Activated T-helper 17 cell treated with anti-CD3 and anti-CD28 coated beads, Interleukin-2, amount 50 U/mL, for 72 hours (primary cell): ENCODE measurements at places on chromosomes 5 and 9.

DNA sequence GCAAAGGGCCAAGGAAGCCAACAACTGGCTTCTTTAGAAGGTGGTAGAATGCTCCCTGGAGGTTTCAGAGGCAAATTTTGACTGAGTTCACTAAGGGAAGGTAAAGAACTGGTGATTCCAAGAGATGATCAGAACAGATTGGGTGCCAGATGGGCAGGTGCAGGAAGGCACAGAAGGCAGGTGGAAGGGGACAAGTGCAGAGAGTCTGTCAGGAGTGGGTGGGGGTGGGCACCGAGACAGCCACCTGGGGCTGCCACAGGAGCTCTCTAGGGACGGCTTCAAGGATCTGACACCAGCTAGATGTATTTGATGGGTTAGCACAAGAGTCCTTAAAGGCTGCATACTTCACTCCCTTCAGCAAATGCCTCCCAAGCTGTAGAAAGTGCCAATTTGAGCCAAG is 207.3 kb downstream of the PTTG1 start:
- ATAC-seq: no peak
- no peaks in the 10 kb centered on the region for H3K4me1 ChIP-seq
- H3K36me3 ChIP-seq: no peaks in the 10 kb centered on the region
- H3K27ac ChIP-seq: no peak overlapping the region
- peaks cover 18% of the 10 kb centered on the region for H3K27me3 ChIP-seq

DNA sequence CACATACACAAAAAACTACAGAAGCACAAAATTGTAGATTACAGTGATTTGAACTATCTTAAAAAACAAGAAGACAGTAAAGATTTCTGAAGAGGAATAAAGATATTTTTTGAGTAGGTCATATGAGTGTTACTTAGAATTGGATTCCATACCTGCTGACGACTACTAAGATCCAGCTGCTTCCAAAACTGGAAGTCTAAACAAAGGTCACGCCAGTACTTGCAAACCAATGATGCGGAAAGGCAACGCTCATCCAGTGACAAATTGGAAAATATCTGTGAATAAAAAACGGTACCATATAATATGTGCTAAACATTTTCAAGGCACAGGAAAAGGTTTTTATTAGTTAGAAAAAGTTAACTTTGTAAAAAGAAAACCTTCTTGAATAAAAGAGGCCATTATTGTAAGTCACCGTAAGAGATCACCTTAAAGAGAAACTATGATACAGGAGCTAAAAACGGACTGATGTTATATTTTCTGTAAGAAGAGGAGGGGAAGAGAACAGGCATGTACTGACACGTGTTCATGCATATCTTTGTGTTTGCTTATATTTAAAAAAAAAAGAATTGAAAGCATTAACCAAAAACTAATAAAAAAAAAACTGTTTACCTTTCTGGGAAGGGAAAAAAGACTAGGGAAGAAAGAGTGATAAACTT is 14.1 kb downstream of the FBXL17 start:
- H3K4me1 ChIP-seq: no peaks in the 10 kb centered on the region
- no peak overlapping the region for H3K27ac ChIP-seq
- H3K4me3 ChIP-seq: no peak overlapping the region
- peaks cover 28% of the 10 kb centered on the region for H3K36me3 ChIP-seq

GRCh38 chr9:83322438-83322837 is 215.8 kb downstream of the FRMD3 start:
- H3K4me1 ChIP-seq: no peaks in the 10 kb centered on the region
- H3K27ac ChIP-seq: no peak overlapping the region
- no peak for ATAC-seq
- no peaks in the 10 kb centered on the region for H3K27me3 ChIP-seq

- peaks cover 12% of the 10 kb centered on the region for H3K4me1 ChIP-seq
- H3K27me3 ChIP-seq: no peaks in the 10 kb centered on the region
- peaks cover 51% of the 10 kb centered on the region for H3K36me3 ChIP-seq
- H3K4me3 ChIP-seq: peak overlapping the region; percentile 99
- ATAC-seq: peak; percentile 3
Observed at GRCh38 chr9:125241863-125242739, 958 bp upstream of the HSPA5 start.
